ENCODE measurements at places on chromosomes 4 and X.

DNA sequence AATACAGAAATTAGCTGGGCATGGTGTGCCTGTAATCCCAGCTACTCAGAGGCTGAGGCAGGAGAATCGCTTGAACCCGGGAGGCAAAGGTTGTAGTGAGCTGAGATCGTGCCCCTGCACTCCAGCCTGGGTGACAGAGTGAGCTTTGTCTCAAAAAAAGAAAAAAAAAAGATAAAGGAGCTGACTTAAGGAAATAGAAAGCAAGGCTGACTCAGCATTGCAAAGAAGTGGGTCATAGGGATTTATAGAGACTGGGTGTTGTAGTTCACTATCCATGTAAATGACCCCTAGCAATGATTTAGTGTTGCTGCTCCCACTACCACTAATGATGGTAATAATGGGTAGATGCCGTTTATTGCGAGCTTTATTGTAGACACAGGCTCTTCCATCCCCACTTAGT lies 47.6 kb downstream of the ADD1 start:
- DNase-seq = peak; percentile 53

DNA sequence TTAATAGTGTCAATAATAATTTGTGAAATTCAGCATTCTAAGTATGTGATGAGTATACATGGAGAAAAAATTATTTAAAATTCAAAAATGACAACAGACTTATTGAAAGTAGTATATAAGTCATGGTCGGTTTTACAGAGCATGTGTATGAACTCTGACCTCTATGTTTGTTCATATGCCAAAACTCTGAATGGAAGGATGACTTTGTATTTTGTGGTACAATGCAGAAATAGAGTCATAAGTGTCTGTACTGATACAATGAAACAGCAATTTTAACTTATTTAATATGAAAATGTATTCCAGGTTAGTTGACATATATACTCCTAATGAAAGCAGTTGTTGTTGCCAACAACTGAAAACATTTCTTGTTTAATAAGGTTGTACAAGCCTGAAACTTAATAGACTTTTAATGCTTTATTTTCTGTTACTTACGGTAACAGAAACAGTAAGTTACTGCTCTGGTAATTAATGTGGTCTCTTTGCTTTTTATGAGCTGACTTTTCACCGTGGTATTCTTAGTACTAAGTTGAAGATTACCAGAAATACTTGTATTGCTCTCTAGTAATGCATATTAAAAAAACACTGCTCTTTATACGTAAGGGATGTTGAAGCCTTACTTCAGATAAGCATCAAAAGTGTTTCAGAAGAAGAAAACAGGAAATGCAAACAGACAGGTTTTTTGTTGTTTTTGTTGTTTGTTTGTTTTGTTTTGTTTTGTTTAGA lies 1.9 kb downstream of the UBE2K start:
- peak; percentile 40 for DNase-seq

DNA sequence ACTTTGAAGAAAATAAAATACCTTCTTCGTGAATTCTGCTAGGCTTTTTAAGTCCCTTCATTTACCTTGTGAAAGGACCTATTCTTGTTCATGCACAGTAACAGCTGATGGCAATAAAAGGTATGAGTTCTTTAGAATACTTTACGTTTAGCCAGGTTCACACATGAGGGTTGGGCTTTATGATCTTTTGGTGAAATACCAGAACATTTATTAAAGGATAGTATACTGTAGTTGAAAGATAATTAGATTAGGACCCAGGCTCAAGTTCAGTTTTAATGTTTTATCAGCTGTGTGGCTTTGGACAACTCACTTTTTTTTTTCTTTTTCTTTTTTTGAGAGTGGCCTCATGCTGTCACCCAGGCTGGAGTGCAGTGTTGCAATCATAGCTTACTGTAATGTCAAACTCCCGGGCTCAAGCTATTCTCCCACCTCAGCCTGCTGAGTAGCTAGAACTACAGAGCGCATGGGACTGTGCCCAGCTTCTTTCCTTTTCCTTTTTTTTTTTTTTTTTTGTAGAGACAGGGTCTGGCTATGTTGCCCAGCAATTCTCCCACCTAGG lies 28.2 kb upstream of the NEIL3 start:
- no peak for DNase-seq

- no peak for DNase-seq
Observed at GRCh38 chr4:81642543-81642942, 170.8 kb upstream of the RASGEF1B start.

DNA sequence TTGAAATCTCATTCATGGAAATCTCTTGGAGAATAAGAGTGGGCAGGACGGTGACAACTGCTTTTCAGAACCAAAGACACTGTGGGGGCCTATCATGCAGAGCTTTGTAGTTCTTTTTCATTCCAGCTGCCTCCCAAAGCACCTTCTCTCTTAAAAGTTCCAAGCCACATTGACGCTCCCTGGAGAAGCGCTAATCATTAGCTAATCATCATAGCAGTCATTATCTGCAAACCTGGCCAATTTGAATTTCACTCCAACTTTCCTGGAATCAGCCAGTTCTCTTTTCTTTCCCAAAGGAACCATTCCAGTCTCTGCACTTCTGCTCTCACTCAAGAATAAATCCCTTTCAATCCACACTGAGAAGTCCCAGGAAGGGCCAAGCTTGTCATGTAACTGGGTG lies 1144.1 kb upstream of the IGFBP7 start:
- no peak for DNase-seq

GRCh38 chr4:40349561-40350198 lies 14.5 kb downstream of the CHRNA9 start:
- peak; percentile 12 for DNase-seq

DNA sequence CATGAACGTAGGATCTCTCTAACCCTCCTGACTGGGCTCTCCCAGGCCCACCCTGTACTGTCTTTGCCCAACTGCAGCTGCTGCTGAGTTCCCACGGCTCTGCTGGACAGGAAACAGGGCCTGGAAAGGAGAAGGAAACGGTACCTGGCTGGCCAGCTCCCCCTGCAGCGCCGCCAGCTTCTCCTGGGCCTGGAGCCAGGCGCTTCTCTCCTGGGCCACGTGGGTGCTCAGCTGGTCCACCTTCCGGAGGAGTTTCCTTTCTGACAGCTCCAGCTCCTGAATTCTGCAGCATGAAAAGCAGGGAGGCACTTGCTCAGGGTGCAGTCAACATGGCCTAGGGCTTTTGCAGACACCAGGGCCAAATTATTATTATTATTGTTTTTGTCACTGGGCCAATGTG lies 6.5 kb downstream of the C4orf50 start:
- no peak for DNase-seq

GRCh38 chr4:2366252-2367192 lies 51.9 kb downstream of the ZFYVE28 start:
- no peak for DNase-seq

- DNase-seq = no peak
Observed at GRCh38 chr4:79673898-79674297, 265.9 kb upstream of the GK2 start.

DNA sequence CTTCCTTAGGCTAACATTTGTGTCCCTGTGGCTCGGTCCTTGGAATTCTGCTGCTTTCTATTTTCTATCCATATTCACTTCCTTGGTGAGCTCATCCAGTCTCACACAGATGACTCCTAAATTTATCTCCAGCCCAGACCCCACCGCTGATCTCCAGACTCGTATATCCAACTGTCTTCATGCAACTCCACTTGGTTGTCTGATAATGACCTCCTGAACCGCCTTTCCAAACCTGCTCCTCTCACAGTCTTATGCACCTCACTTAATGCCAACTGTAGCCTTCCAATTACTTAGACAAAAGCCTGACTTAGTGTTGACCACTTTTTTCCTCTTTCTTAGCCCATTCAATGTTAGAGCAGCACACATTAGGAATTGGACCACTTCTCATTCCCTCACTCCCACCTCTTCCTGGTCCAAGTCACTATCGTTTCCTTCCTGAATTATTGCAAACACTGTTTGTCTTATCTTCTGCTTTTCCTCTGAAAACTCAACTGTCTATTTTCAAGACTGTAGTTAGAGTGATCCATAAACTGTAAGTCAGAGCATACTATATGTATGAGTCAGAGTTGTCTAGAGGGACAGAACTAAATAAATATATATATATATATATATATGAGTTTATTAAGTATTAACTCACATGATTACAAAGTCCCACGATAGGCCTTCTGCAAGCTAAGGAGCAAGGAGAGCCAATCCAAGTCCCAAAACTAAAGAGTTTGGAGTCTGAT lies 292.5 kb downstream of the UNC5C start:
- DNase-seq = no peak

DNA sequence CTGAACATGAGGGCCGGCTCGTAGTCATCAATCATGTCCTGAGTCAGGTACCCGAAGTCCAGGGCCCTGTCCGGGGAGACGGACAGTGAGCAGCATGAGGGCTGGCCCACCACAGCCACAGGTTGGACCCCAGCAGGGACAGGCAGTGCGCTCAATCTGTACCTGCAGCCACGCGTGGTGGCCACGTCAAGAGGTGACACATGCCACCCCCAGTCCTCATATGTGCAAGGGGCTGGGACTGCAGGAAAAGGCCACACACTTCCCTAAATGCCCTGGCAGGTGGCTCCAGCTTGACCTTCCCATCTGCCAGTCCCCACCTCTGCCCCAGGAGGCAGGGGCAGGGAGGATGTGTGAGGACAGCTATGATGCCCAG lies 73.8 kb upstream of the MXD4 start:
- DNase-seq = no peak

- DNase-seq = no peak
Observed at GRCh38 chr4:88147799-88148217, 10.6 kb downstream of the ABCG2 start.

- peak; percentile 99 for DNase-seq
Observed at GRCh38 chr4:14856062-14856933, 146.0 kb upstream of the CPEB2 start.

- DNase-seq = no peak
Observed at GRCh38 chr4:48504026-48504330, 13.9 kb downstream of the ZAR1 start.

GRCh38 chrX:116272322-116272721 lies 101.8 kb downstream of the AGTR2 start:
- peak; percentile 84 for DNase-seq

- DNase-seq = no peak
Observed at GRCh38 chr4:10197952-10198351, 81.4 kb upstream of the WDR1 start.

DNA sequence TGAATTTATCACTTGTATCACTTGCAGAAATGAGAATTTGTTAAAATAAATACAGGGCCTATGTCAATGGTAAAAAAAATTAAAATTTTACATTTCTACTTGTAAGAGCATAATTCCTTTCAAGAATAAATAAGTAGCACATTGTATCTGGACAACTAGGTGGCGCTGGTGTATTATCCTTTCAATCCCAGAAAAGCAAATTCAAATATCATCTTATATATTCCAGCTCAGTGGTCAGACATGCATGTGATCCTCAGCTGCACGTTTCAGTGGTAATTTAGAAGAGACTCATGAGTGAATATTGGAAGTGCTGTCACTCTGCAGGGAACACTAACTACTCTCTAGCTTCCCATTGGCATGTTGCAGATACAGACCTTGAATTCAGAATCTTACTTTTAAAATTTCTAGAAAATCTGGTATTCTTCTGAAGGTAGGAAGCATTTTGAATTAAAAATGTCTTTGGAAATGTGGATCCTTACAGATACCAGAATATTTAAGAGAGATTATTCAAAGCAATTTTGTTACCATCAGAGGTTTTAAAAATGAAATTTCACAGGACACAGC lies 1414.7 kb upstream of the TENM3 start:
- peak; percentile 62 for DNase-seq

DNA sequence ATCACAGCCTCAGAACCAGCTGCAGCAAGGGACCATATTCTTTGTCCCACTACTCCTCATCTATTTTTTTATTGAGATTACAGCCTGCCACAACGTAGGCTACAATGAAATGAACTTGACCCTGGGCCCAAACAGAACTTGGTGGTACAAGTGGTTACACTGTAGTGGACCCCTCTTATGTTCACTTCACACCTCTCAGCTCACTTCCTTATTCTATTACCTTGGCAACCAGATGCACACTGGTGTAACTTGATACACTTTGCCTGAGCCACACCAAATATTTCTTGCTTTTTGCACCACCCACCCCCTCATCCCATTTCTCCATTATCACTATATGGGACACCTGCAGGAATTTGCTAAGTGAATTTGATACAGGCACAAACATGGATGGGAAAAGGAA lies 105.8 kb downstream of the CXCL13 start:
- no peak for DNase-seq

- no peak for DNase-seq
Observed at GRCh38 chr4:95232358-95233156, 316.2 kb downstream of the UNC5C start.

GRCh38 chr4:23938796-23939195 lies 48.9 kb upstream of the PPARGC1A start:
- no peak for DNase-seq

Measured in EL (cell line).